ENCODE measurements at places on chromosomes 2 and 18.

GRCh38 chr2:66318009-66318561, 116.8 kb upstream of the MEIS1 start:
- DNase-seq = no peak

- DNase-seq = no peak
Observed at GRCh38 chr2:240134956-240135520, 1.1 kb downstream of the COPS9 start.

- DNase-seq = peak; percentile 2
Observed at GRCh38 chr2:202203348-202203747, 35.0 kb downstream of the SUMO1 start.

DNA sequence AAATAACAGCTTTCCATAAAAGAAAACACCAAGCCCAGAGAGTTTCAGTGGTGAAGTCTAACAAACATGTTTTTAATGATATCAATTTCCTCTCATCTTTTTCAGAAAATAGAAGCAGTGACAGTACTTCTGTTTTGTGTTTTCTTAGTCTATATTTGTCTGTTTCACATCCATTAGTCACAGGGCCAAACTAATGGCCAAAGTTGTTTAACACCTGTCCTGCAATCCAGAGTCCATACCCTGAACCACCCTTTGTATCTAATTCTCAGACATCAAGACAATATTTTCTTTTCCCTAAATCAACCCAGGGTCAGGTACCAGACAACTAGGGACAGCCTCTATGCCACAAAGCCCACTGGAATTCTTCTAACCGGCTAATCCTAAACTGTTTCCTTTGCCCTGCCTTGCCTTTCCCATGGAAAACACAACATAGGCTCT, 25.9 kb downstream of the TMSB10 start:
- no peak for DNase-seq

DNA sequence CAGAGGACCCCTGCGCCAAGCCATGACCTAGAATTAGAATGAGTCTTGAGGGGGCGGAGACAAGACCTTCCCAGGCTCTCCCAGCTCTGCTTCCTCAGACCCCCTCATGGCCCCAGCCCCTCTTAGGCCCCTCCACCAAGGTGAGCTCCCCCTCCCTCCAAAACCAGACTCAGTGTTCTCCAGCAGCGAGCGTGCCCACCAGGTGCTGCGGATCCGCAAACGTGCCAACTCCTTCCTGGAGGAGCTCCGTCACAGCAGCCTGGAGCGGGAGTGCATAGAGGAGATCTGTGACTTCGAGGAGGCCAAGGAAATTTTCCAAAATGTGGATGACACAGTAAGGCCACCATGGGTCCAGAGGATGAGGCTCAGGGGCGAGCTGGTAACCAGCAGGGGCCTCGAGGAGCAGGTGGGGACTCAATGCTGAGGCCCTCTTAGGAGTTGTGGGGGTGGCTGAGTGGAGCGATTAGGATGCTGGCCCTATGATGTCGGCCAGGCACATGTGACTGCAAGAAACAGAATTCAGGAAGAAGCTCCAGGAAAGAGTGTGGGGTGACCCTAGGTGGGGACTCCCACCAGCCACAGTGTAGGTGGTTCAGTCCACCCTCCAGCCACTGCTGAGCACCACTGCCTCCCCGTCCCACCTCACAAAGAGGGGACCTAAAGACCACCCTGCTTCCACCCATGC, 3.0 kb downstream of the PROC start:
- peak; percentile 67 for DNase-seq

DNA sequence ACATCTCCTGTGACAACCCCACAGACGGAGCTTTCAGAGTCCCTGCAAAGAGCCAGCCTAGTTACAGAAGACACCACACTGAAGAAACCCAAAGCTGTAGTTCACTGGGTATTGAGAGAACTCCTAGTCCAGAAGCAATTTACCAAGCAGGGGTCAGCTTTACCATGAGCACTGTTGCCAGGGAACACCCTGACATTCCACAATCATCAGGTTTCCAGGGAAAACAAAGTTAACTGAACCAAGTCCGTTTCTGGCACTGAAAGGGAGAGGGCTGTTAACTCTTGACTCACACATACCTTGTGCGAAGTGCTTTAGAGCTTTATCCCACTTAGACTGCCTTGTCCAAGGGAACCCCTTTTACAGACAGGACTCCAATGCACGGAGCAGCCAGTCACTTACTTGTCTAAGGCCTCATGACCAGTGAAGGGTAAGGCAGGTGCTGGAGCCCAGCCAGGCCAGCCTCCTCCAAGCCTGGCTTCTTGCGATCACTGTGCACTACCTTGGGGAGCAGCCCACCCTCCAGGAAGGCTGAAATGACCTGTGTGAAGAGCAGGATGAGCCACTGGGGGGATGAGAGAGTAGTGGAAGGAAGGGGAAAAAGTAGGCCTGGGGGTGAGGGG, 53.9 kb downstream of the REEP1 start:
- peak; percentile 38 for DNase-seq

DNA sequence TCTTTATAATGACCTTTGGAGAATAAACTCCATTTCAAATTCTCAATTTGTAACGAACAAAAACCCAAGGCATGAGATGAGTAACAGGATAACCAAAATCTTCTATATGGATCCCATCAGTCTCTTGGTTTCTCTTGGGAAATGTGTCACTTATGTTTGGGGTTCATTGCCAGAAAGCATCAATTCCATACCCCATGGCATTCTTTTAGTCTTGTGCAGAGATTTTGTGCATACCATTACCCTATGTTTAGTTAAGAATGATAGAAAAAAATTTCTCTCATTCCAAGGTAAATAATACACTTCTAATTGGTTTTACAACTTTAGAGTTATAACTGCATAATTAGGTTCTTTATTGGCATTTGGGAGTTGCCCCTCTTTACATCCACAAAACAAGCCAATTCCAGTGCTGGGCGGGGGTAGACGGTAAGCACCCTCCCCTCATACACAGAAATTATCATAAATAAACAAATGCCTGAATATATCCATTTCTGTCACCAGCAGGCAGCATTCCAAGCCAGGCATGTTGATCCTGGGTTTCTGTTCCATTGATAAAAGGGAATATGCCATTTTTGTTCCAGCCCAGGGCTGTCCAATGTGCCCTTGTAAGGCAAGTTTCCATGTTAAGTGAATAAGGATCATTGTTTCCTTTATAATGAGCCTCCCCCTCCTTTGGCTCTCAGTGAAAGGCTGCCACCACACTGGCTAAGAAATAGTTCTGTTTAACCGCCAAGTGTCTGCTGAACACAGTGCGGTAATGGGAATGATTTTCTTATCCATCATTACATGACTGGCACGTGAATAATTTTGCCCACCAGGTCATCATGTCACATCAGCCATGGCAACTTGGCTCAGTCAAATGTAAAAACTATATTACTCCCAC, 680.1 kb upstream of the ZEB2 start:
- DNase-seq = no peak

DNA sequence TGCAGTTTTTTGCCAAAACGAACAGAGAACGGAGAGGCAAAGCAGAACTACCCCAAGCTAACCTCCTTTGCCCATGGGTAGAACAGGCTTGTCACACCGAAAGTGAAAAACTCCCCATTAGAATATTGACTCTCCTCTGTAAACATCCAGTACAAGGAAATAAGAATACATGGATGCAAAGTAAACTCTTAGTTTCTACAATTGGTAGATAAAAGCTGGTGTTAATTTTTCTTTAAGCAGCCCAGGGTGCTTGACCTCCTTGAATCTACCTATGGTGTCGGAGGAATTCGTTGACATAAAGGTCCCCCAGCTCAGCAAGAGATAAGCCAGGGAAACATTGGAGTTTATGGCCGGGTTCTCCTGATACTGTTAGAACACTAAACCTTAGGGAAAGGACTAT, 48.4 kb upstream of the DSG1 start:
- DNase-seq = no peak

GRCh38 chr2:84946204-84947009, 24.6 kb upstream of the KCMF1 start:
- no peak for DNase-seq
